Osteoblast (primary cell): ENCODE measurements at places on chromosomes 11 and 22.

GRCh38 chr11:27721264-27722116 lies 21.2 kb upstream of the BDNF start:
- DNase-seq = no peak

GRCh38 chr11:57318178-57318577 lies 6.6 kb downstream of the TNKS1BP1 start:
- peak; percentile 70 for DNase-seq

GRCh38 chr11:996681-997080 lies 39.8 kb downstream of the MUC6 start:
- DNase-seq = no peak

DNA sequence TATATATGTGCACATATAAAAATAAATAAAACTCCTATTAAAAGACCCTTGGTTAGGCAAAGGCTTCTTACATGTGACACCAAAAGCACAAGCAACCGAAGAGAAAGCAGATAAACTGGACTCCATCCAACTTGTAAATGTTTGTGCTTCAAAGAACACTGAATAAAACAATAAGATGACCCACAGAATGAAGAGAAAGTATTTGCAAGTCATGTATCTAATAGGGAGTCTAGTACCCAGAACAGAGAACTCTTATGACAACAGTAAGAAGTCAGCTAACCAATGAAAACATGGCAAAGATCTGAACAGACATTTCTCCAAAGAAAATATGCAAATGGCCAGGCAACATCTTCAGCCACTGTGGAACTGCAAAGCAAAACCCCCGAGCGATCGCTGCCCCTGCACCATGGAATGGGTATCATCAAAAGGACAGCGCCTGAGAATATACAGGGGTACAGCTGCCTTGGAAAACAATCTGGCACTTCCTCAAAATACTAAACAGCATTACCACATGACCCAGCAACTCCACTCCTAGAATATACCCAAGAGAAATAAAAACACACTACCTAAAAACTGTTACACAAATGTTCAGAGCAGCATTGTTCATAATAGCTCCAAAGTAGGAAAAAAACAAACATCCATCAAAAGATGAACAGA lies 17.2 kb downstream of the BRD1 start:
- peak; percentile 19 for DNase-seq

- DNase-seq = no peak
Observed at GRCh38 chr11:33362051-33362910, 105.1 kb downstream of the HIPK3 start.

GRCh38 chr11:110362971-110363509 lies 66.6 kb upstream of the RDX start:
- no peak for DNase-seq

DNA sequence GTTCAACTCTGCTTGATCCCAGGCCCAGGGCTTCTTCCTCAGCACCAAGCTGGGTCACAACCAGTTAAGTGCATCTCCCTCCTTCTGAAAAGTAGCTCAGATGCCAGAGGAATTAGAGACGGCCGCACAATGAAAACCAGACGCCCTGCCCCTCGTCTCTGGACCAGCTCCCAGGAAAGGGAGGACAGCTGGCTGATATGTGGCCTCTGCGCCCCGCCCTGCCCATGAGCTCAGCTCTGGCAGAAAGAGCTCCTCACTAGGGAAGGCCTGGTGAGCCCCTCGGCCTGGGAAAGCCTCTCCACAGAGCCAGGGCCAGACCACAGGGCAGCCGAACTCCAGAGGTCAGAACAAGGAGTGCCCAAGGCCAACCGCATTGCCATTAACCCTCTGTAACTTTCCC lies 18.1 kb upstream of the SCGB1A1 start:
- DNase-seq = peak; percentile 98

DNA sequence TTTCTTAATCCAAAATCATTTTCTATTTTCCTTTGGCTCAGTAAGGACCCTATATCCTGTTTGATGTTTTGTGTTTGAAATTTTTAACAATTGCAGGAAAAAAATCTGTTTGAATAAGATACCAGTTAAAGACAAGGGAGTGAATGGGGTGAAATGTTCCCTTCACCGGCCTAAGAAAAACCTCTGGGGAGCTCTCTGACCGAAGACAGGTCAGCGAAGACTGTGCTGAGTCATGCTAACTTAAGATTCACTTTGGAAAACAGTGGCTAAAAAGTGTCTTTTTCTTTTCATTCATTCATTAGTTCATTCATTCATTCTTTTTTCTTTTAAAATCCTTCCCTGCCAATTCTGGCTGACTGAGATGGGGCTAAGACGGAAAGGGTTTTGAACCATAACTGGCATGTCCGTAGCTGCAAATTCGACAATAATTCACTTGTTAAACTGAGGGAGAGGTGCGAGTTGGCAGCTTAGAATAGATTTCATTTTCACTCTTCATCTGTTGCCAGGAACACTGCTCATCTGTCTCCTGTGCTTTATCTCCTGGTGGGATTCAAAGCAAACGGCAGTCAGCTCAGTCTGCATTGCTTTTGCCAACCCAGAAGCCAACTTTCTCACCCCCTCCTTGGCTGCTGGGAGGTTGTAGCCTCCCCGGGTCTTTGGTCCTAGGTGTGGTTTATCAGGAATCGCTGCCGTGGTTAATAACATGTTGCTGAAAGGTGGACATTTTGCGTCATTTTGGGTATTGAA lies 434.0 kb upstream of the LARGE1 start:
- no peak for DNase-seq

- peak; percentile 79 for DNase-seq
Observed at GRCh38 chr11:120229451-120230424, 10.2 kb upstream of the POU2F3 start.
